ENCODE measurements at places on chromosomes 6 and 20.

- DNase-seq, result no peak
Measured at GRCh38 chr6:12245763-12246718, 44.1 kb upstream of the EDN1 start.

DNA sequence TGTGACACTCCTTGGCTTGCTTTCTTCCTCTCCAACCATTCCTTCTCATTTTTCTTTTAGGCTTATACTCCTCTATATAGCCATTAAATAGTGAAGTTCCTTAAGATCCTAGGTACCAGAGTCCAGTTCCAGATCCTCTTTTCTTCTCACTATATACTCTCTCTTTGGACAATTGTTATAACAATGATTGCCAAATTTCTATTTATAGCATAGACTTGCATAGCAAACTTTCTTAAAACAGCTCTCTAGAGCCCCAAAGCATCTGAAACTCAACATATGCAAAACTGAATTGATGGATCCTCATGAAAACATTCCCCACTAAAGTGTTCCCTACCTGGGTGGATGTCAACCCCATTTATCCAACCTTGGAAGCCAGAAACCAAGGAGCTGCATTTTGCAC, 13.4 kb downstream of the PHIP start:
- DNase-seq, result no peak

DNA sequence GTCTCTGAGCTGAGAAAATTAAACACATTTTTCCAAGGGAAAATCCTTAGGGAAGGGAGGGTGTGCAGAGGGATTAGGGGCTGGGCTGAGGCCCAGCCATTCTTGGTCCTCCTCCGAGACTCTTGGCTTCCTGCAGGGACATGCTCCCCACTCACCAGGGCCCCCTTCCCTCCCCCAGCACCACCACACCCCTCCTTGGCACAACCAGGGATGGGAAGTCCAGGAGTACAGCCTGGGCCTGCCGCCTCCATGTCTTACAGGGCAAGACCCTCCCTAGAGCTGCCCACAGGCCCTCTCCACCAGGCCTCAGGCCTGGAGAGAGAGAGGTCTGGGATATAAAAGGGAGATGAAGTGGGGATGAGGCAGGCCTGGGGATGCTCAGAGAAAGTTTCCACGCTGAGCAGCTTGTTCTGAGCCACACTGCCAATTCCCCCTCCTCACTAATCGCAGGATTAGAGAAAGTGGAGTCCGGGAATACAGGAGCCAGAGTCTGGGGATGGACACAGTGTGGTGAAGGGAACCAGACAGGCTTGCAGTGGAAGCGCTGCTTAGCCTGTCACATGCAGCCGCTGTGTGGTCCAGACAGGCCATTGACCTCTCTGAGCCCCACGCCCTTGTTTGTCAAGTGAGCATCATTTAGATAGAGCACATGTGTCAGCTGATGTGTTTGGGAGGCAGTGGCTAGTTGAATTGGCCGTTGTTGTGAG, 105.5 kb downstream of the MRPL14 start:
- DNase-seq, result no peak

DNA sequence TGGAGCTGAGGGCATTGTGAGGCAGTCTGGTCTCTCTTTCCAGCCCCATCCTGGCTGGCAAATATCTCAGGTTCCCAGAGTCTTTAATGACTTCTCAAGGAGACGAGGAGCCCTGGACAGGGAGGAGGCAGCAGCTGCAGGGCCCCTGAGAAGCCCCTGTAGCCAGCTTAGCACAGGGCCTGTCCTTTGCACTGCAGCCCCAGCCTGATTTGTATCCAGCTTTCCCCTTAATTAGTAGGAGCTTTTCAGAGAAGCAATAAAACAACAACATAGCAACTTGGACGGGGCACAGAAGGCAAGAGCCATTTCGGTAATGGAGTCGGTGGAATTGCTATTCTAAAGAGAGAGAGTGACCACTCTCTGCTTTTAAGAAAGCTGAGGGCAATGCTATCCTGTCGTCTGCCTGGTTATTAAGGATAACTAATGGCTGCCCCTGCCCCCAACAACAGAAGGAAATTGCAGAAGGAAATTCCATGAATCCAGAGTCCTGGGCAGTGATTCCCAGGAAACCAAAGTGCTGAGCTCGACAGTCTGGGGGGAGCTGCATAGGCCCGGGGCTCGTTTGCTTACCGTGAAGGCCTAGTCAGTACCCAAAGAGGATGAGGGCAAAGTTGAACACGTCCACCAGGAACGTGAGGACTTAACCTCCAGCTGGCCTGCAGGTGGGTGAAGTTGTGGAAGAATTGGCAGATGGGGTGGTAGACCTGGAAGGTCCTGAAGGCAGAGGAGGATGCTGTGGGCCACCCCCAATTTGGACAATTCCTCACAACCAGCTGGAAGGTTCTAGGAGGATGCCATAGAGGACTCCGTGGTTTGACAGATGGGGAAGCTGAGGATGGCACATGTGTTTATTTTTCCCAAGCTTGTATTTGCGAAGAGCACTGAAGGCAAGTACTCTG, 50.3 kb downstream of the NPEPL1 start:
- no peak for DNase-seq

DNA sequence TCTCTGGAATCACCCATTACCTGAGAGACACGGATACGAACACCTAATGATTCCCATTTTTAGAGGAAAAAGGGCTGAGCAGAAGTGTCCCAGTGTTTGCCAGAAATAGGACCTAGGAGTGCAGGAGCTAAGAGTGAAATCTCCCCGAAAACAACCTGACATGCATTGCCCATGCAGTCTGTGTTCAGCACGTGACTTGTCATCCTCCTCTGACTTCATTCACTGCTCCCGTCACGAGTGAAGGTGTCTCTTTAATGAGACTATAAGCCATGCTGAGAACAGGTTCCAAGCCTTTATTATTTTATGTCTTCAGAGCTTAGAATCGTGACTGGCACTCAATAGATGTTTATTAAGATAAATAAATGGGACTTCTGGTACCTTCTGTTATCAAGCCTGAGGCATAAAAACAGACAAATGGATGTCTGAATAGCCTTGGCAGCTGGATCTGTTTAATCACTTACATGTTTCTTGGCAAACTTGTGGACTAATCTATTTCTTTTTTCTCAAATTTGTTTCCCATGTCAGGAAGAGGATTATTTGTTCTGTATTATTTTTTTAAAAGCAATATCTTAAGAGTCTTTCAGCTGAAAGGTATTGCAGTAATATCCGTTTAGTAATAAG, 3.7 kb upstream of the MLIP start:
- no peak for DNase-seq

GRCh38 chr6:2158596-2159271, 86.7 kb downstream of the GMDS start:
- DNase-seq, result no peak

- DNase-seq, result no peak
Measured at GRCh38 chr6:110239526-110240274, 59.5 kb downstream of the CDC40 start.

GRCh38 chr6:17423026-17423425, 29.6 kb downstream of the CAP2 start:
- DNase-seq, result no peak

DNA sequence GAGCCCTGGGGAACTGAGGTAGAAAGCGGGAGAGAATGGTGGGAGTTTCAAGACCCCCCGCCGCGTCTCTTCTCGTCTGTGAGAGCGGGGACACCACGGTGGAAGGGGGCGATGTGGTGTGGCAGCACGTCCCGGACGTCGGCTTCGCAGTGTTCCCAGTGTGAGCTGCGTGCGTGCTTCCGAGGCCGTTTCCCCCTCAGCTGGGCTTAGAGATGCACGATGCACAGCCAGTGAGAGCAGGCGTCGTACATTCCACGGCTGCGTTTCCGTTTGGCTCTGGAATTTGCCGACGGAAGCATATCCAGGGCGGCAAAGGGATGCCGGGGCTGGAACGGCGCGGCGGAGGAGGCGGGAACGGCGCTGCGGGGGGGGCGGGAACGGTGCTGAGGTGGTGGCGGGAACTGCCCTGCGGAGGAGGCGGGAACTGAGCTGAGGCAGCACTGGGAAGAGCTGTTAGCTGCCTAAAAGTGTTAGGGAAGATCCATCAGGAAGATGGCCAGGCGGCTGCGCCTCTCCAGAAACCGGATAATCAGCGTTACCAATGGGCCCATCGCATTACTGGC, 37.7 kb downstream of the KIF25 start:
- no peak for DNase-seq

DNA sequence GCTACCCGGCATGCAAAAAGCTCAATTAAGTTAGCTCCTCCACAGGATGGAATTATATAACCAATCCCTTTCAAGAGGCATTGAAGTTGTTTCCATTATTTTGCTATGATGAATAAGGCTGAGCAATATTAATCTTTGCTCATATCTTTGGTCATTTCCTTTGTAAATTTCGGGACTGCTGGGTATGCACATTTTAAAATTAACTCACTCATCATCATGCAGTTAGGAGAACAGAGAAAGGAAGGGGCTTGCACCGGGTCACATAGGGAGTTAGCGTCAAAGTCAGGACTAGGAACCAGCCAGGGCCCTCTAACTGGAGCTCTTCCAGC, 430 bp upstream of the FAM110A start:
- no peak for DNase-seq

GRCh38 chr6:43492673-43493072, 15.3 kb downstream of the TJAP1 start:
- no peak for DNase-seq

- no peak for DNase-seq
Measured at GRCh38 chr20:14644306-14645097, 307.1 kb upstream of the FLRT3 start.

DNA sequence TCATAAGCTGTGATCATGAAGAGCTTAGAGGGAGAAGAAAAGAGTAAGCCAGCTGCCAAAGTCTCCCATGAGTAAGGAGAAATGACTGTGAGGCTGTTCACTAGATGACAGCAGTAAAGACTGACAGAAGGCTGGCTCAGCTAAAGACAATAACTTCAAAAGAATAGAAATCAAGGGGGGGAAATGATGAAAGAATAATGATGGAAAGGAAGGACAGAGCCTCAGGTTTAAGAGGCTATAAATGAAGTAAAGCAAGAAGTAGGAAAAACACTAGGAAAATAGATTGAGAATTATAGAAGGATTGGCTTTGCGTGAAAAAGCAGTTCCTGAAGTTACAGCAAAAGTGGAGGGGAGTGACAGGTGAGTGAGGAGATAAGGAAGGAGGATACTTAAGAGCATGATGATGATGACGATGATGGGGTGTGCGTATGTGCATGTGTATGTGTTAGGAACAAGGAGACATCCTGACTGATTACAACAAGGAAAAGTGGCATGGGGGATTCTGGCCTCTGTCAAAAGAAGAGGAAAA, 48.2 kb downstream of the HBS1L start:
- no peak for DNase-seq

DNA sequence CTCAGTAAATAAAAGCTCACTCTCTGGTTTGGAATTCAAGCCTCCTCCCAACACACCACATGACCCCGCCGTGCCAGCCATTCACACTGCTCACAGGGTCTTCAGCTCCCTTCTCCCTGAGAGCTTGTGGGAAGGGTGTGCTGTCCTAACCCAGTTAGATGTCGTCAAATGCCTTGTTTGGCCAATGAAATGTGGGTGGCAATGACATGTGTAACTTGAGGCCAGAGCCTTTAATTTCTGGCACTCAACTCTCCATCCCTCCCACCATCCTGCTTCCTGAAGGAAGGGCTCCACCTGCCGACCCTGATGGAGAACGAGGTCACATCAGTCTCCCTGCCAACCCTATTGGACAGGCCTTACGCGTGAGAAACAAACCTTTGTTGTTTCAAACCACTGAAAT, 224.5 kb upstream of the AGPAT4 start:
- DNase-seq, result no peak

DNA sequence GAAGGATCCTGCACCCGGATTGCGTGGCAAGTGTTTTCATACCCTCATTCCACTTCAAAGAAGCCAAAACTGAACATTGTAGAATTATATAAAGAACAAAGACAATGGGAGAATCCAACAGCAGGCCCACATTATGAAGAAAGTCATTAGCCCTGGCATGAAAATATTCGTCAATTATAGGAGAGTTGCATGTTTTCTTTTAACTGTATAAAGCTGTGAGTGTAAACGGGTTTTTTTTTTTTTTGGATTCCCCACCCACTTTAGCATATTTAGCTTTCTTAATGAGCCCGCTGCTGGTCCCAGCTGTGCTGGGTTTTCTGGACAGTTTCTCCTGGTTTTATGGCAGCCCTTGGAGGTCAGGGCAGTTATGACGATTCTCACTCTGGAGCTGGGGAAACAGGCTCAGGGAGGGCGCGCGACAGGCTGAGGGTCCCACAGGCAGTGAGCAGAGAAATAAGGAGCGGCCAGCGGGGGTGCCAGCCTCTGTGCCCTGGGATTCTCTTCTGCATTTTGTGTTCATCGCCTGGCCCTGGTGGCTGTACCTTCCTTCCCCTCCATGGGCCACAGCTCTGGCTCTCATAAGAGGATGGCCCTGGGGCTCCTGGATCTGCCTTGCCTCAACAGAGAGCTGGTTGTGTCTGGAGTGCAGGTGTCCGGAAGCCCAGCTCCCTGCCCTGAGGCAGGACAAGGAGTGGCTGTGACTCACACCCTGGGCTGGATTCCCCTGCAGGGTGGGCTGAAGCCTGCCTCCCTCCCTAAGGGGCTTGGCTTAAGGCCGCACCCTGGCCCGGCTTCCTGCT, 24.1 kb upstream of the SULF2 start:
- DNase-seq, result no peak

DNA sequence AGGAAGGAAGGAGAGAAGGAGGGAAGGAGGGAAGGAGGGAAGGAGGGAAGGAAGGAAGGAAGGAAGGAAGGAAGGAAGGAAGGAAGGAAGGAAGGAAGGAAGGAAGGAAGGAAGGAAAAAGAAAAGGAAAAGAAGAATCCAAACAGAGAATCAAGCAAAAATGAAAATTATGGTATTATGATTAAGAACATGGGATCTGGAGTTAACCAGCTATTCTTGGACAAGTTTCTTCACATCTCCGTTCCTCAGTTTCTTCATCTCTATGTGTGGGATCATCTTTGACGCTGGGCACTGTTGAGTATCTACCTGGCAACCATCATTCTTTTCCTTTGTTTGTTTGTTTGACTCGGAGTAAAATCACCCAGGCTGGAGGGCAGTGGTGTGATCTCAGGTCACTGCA, 71.6 kb downstream of the ZNF217 start:
- DNase-seq, result no peak

- no peak for DNase-seq
Measured at GRCh38 chr6:7269816-7270215, 43.2 kb downstream of the SSR1 start.

GRCh38 chr6:157956171-157956730, 25.4 kb upstream of the SYNJ2 start:
- no peak for DNase-seq

- no peak for DNase-seq
Measured at GRCh38 chr6:82415820-82416219, 52.2 kb downstream of the TPBG start.

GRCh38 chr20:57707320-57707719, 2.5 kb downstream of the PMEPA1 start:
- DNase-seq, result no peak

DNA sequence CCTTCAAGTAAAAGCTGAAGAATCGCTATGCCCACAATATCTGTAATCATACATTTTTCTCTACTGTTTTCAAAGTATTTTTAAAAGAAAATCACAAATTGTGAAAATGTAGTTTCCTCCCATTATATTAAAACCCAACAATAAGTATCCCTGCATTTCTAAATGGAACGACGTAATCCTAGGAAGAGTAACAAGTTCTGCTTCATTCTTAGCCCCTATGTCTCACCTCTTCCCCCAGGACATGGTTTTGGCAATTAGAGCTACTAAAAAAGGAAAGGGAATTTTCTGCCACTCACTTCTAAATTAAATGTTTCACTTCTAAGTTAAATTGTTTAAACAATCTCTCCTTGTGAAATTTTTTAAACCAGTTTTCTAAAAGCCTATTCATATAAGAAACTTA, 47.4 kb downstream of the TBPL1 start:
- no peak for DNase-seq

GRCh38 chr20:20666359-20666758, 46.1 kb downstream of the RALGAPA2 start:
- DNase-seq, result no peak
